ENCODE measurements at places on chromosomes 13 and 19. TPM values are rescaled to one million over a fixed set of nuclear protein-coding genes. Genes with fewer than 3 reads are reported as not detected.

- DNase-seq = no peak
Measured at GRCh38 chr13:76892488-76892887, 6.3 kb upstream of the KCTD12 start.

- DNase-seq = no peak
Measured at GRCh38 chr13:62879071-62879470, 1463.4 kb upstream of the PCDH20 start.

- no peak for DNase-seq
Measured at GRCh38 chr13:48950501-48950875, 25.2 kb upstream of the FNDC3A start.

- no peak for DNase-seq
Measured at GRCh38 chr13:112326821-112327370, 49.3 kb upstream of the SPACA7 start.

The GZMM gene
- total RNA-seq = 0.34 TPM

The TGFBR3L gene
- 1.1 TPM for total RNA-seq

DNA sequence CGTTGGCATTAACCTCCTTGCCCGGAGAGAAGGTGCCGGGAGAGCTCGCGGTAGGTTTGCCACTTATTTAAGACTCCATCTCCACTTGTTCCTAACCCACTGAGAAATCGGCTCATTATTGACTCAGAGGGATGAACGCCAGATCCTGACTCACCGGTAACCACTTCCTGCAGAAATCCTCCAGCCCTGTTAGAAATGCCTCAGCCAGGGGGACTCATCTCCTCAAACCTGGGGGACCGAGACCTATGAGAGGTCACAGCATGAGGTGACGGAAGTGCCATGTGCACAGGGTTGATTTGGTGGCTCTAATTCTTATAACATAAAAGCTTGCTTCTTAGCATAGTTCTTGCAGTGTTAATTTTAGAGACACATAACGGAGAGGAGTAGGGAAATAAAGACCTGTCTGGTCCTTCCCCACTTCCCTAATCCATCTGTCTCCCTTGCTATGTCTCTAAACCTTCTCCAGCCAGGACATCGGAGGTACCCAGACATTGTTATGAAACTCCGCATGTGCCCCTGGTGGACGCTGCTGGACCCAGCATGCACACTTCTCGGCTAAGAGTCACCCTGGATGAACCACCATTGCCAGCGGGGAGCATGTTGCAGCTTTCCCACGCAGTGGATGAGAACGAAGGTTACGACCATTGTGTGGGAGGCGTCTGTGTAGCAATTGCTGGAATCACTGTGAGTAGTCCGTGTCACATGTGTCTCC, 158.9 kb downstream of the EFNB2 start:
- DNase-seq = no peak

DNA sequence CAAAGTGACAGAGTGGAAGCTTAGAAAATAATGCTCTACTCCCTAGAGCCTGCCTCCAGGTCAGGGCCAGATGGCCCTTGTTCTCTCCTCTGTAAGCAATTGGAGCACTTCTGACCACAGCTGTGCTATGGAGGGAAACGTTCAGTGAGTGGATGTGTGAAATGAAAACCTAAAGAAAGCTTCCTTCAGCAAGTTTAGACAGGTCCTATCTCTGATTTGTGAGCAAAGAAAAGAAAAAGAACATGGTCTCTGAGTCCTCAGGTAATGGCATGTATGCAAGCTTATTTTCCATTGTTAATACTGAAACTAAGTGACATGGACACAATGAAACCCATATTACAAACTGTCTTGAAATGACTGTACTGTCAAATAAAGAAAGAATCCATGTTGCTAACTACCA, 1486.8 kb downstream of the EFNB2 start:
- no peak for DNase-seq

The ZNF296 gene
- total RNA-seq = 2.2 TPM

DNA sequence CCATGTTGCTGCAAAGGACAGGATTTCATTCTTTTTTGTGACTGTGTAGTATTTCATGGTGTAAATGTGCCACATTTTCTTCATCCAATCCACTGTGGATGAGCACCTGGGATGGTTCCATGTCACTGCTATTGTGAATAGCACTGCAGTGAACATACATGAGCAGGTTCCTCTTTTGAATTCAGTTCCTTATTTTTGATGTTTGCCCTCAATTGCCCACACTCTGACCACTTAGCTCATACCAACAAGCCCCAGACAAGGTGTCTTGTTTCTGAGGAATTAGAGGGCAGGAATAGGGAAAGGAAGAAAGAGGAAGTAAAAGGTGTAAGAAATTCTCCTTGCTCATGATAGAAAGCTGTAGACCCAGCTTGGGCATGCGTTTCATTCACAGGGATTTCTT, 244.2 kb upstream of the ZNF507 start:
- DNase-seq = no peak

The ZNF69 gene
- total RNA-seq = 20.1 TPM

- DNase-seq = no peak
Measured at GRCh38 chr13:30862707-30863106, 43.4 kb upstream of the MEDAG start.

The LILRA5 gene
- total RNA-seq = not detected

All from type B pancreatic cell (in vitro differentiated cells).